DMS53 (cell line): ENCODE measurements at places on chromosomes 2 and 18.

DNA sequence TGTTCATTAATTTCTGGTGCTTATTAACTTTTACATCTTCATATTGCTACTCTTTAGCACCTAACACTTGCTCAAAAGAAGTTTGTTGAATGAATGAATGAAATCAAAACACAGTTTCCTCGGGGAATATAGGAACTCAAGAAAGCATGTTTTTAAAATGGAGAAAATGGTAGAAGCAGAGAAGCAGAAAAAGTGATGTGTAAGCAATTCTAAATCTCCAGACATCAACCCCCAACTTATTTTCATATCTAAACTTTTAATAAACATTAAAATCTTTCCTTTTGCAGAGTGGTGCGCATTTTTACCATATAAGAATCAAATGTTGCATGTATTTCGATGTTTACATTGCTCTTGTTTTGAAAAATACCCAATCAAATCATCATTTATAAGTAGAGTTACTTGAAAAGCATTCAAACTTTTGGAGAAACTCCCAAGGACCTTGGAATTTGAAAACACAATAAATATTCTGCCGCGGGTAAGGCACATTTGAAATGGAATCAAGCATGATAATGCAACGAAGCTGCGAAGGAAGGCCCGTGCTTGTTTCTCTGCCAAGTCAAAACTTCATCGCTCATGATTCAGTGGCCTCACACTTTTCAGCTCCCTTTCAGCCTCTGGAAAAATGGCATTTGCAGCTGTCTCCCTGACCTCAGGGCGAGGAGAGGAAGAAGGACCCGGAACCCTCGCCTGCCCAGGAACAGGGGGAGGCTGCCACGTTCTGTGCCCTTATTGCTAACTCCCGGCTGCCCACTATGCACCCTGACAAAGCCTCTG lies 26.7 kb upstream of the SMIM21 start:
- peak; percentile 17 for DNase-seq

- no peak for DNase-seq
These were observed 430.6 kb upstream of the ID2 start for GRCh38 chr2:8251291-8251690.

DNA sequence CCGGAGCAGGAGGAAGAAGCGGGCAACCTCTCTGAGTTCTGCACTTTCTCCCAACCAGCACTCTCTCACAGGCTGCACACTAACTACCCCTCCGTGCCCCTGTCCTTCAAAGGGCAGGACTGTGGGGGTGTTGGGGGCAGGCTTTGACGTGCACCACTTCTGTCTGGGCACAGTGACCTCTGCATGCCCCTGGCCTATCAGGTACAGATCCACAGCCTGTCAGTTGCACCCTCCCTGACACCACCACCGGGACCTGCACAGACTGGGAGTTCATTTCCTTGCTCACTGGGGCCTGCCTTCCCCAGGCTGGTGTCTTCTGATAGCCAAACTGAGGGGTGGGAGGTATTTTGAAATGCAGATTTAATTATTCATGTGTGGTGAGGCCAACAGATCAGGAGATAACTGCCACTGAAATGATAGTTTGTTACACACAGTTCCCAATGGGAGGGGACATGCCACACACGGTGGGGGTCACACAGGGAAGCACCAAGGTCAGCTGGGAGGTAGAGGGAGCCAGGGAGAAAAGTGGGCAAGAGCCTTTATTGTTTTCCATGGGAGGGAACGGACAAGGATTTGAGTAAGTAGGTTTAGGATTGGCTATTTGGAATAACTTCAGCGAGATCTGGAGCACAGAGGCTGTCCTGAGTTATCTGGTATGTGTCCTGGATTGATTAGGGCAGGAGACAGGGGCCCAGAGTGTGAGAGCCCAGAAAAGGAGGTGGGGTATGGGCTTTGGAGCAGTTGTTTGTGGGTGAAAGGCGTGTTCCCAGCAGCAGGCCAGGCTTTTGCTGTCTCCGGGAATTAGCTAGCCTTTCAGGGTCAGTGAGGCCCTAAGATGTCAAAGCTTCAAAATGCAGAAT lies 251.6 kb downstream of the AFF3 start:
- DNase-seq, result no peak

GRCh38 chr18:12373771-12374116 lies 3.3 kb downstream of the AFG3L2 start:
- DNase-seq, result no peak
